ENCODE measurements at places on chromosomes 5 and 9. TPM values are rescaled to one million over a fixed set of nuclear protein-coding genes. Genes with fewer than 3 reads are reported as not detected.

DNA sequence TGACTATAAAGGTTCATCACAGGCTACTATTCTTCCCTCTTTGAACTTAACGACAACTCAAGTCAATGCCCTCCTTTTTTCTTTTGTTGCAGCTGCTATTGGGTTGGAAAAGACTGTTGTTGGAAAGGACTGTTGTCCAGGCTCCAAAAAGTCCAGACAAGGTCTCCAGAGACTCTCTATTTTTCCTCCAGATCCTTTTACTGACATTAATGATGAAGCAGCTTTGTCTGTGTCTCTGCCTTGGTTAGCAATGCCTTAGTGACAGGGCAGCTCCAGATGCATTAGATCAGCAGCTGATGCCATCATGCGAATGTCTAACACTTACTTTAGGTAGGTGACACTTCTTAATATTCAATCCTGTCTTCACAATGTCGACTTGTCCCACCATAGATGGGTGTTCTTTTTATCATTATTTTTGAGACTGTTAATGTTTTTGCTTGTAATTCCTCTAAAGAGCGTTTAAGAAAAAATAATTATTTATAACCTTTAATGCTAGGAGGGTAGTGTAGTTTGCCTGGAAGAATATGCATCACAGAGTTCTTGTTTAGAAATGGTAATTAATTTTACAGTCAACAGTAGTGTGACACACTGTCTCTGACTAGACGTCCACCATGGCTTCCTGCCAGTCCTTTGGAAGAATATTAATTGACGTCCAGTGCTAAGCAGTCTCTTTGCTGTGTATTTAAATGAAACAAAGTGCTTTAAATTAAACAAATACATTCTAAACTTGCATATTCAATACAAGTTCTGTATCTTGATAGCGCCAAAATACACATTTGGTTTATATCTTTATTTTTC is 492.2 kb downstream of the NR2F1-AS1 start:
- DNase-seq: no peak

GRCh38 chr9:84636436-84636835 is 33.1 kb upstream of the NTRK2 start:
- no peak for DNase-seq

- DNase-seq: no peak
These were observed 17.7 kb downstream of the TMC1 start for GRCh38 chr9:72538921-72539702.

DNA sequence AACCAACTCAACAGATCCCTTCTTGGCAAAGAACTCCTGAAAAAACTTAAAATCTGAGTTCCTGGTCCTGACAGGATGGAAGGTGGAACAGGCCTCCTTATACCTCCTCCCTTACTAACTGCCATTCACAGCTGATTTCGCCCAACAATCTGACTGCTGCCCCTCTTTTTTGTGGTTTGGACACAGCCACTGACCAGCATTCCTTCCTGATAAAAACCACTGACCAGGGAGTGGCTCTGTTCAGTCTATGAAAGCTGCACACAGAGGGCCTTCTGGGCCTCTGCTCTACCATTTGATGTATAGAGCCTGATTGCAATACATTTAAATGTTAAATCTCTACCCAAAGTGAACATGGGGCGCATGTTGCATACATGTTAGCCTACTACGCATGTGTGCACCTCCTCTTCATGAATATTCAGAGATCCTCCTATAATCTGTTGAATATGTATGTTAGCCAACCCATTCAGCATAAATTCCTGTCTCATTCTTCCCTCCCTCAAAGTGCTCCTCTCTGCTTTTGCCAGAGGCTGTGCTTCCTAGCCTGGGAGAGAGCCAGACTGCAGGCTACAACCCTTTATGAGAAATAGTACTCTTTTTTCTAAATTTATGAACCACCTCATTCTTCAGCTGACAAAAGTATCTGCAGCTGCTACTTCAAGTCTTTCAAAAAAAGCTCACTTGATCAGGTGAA is 93.7 kb upstream of the MRPS30 start:
- DNase-seq: no peak

DNA sequence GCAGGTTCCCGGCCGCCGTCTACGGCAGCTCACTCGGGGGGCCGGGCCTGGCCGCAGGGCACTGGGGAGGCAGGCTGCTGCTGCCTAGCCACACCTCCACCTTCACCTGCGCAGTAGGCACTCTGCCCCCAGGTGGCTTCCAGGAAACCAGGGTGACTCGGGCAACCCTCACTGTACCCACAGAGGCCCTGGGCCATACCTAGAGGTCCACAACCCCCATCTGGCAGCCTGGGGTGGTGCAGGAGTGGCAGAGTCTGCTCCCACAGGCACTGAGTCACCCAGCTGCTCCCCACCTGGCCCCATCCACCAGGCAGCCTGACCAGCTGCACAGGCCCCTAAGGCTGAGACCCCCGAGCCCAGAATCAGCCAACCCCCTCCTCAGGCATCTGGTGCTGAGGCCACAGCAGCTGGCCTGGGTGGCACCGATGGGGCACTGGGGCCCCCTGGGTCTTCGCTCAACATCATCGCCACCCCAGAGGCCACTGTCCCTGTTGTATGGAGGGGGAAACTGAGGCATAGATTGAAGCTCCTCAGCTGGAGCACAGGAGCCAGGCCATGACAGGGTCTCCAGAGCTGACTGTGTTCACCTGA is 70.2 kb downstream of the KCNT1 start:
- DNase-seq: no peak

DNA sequence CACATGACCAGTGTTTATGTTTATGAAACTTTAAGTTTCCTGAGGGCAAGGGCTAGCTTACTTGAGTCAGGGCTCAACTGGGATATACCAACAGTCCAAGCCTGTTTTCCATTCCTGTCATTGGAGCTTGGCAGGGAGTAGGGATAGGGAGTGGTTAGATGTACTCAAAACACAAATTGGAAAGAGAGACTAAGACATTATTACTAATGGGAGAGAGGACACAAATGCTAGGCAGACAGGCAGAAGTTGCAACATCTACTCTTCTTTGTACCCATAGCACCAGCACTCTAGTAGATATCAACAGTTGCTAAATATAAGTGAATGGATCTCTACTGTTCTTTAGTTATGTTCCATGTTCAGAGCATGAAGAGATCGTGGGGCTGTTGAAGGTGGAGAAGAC is 62.8 kb downstream of the NPR3 start:
- no peak for DNase-seq

DNA sequence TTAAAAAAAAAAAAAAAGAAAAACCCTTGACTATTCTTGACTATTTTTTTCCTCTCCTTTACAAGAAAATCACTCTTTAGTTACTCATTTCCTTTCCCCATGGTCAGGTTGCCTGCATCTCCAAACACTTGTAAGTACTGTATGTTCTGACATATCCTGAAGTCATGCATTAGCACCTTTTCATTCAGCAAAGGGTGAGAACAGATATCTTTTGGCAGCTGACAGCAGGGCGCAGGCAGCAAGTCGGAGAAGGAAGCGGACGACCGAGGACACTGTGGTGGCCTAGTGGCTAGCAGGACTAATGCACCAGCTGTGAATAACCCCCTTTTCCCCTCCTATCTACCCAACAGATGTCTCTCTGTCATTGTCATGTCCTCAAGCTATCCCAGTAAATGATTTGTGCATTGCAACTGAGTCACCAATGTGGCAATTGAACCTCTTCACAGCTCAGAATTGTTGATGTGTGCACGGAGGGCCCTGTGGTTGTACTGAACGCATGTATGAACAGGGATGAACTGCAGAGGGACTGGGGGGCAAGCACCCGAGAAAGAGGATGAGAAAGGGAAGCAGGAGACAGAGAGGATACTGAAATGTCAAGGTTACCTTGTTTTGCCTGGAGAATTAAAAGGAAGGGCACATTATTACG is 996.0 kb upstream of the ARRDC3 start:
- DNase-seq: no peak

GRCh38 chr5:172541099-172541772 is 86.9 kb upstream of the SH3PXD2B start:
- no peak for DNase-seq

DNA sequence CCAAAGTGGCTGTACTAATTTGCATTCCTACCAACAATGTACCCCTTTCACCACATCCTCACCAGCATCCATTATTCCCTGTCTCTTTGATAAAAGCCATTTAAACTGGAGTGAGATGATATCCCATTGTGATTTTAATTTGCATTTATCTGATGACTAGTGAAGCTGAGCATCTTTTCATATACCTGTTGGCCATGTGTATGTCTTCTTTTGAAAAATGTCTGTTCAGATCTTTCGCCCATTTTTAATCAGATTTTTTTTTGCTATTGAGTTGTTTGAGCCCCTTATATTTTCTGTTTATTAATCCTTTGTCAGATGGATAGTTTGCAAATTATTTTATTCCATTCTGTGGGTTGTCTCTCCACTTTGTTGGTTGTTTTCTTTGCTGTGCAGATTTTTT is 121.0 kb upstream of the LRRTM2 start:
- DNase-seq: no peak

- no peak for DNase-seq
These were observed 321.5 kb downstream of the ENC1 start for GRCh38 chr5:74319076-74319475.

The MEIKIN gene
- not detected for total RNA-seq

The B4GALT1 gene
- total RNA-seq: 64.4 TPM

The PCDHB9 gene
- total RNA-seq: not detected

The CFAP90 gene
- not detected for total RNA-seq

The LIFR gene
- total RNA-seq: 0.10 TPM
